ENCODE measurements at places on chromosomes 5 and 9. TPM values are rescaled to one million over a fixed set of nuclear protein-coding genes. Genes with fewer than 3 reads are reported as not detected.
A peak's percentile ranks its signal among the peaks of the same experiment; 100 is the strongest.

DNA sequence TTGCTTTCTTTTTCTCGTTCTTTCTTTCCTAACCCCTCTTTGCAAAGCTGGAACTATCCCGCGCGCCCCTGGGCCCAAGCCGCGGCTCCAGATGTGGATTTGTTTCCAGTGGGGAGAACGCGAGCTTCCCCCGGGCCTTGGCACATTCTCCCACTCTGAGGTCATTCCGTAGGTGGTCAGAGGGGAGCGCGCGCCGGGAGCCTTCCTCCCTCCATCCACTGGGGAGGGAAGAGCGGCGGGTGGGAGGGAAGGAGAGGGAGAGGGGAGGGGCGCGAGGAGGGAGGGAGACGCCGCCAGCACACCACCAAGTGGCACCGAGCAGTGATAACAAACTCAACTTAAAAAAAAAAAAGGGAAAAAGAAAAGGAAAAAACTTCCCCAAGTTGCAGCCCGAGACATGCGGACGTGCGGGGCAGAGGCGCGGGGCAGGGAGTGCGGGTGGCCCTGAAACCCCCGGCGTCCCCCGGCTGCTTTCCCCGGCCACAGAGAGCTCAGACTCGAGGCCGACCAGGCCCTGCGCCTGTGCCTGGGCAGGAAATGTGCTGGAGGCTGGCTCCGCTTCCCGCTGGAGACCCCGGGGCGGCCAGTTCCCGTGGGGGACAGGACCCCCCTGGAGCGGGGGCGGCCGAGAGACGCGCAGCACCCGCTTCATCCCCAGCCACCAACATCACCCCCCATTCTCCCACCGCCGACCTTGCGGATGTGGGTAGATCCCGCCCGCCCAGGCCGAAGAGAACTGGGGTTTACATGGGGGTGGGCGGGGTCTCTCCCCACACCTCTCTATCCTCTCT lies 3.1 kb downstream of the IER5L start:
- peak overlapping the region; percentile 97 for H3K27ac ChIP-seq
- H3K4me3 ChIP-seq: peak overlapping the region; percentile 91
- peaks cover 20% of the 10 kb centered on the region for H3K4me1 ChIP-seq
- H3K27me3 ChIP-seq: no peaks in the 10 kb centered on the region
- peak; percentile 95 for DNase-seq

Gene WDR38
- not detected for total RNA-seq

DNA sequence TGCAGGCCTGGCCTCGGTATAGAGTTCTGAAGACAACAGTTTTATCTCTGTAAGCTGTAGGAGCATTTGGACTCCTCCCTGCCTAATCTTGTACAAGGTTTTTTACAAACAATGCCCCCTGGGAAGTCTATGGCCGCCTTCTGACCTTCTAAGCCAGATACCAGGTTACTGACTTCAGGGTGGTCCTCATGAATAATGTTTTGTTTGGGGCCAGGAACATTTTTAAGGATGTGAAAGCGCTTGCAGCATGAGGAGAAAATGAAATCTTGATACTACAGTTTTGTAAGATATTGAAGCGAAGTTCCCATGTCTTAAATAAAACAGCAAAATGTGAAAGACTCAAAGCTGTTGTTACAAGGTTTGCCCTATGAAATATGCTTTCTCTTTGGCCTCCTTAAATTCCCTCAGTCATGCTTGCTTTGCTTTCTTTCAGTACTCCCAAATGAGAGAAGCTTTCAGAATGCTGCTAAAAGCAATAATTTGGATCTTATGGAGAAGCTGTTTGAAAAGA lies 5.2 kb downstream of the ANKDD1B start:
- H3K36me3 ChIP-seq: no peaks in the 10 kb centered on the region
- no peaks in the 10 kb centered on the region for H3K4me1 ChIP-seq
- no peak for DNase-seq
- no peaks in the 10 kb centered on the region for H3K27me3 ChIP-seq
- no peak overlapping the region for H3K27ac ChIP-seq

- H3K4me1 ChIP-seq: 0 out of 2 replicates have a peak, but pooled peaks cover 4% of the 10 kb centered on the region
- H3K27ac ChIP-seq: peak overlapping the region; percentile 60
- no peaks in the 10 kb centered on the region for H3K36me3 ChIP-seq
- DNase-seq: no peak
- H3K4me3 ChIP-seq: no peak overlapping the region
- no peaks in the 10 kb centered on the region for H3K27me3 ChIP-seq
These were observed 690.4 kb upstream of the CDH18 start for GRCh38 chr5:20678386-20678785.

Gene IFNA21
- not detected for total RNA-seq

GRCh38 chr5:10491673-10492026 lies 50.0 kb downstream of the ROPN1L start:
- H3K4me1 ChIP-seq: peaks cover 18% of the 10 kb centered on the region
- no peak overlapping the region for H3K4me3 ChIP-seq
- H3K27ac ChIP-seq: no peak overlapping the region
- no peaks in the 10 kb centered on the region for H3K36me3 ChIP-seq

Gene MCTP1
- not detected for total RNA-seq

Gene PKN3
- 2.1 TPM for total RNA-seq

GRCh38 chr9:133729617-133730281 lies 8.4 kb downstream of the SARDH start:
- peaks cover 7% of the 10 kb centered on the region for H3K27me3 ChIP-seq
- no peak overlapping the region for H3K4me3 ChIP-seq
- no peak overlapping the region for H3K27ac ChIP-seq
- no peaks in the 10 kb centered on the region for H3K36me3 ChIP-seq
- no peaks in the 10 kb centered on the region for H3K4me1 ChIP-seq

Gene MLANA
- not detected for total RNA-seq

Gene GPX3
- 3.0 TPM for total RNA-seq

- no peak overlapping the region for H3K4me3 ChIP-seq
- H3K27ac ChIP-seq: no peak overlapping the region
- H3K27me3 ChIP-seq: no peaks in the 10 kb centered on the region
- DNase-seq: no peak
These were observed 353.3 kb upstream of the CD180 start for GRCh38 chr5:67549947-67550346.

Gene OR1Q1
- not detected for total RNA-seq

Measured in GM23248 (cell line).